ENCODE measurements at places on chromosomes 11 and 22.

DNA sequence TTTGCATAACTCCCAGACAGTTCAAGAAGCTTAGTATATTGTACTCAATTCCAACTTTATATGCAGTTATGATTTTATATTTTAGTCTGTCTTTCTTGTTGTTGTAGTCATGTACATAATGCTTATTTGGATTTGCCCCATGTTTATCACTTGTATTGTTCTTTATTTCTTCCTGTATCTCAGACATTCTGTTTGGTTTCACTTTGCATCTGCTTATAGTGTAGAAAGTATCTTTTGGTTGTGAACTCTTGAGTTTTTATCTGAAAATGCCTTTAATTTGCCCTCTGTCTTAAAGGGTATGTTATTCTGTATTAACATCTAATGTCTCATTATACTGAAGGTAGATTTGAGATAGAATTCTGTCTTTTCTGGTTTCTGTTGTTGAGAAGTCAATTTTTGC, 275.4 kb downstream of the DYNC2H1 start:
- no peak for DNase-seq

GRCh38 chr11:95443386-95443785, 212.4 kb upstream of the SESN3 start:
- DNase-seq: no peak

DNA sequence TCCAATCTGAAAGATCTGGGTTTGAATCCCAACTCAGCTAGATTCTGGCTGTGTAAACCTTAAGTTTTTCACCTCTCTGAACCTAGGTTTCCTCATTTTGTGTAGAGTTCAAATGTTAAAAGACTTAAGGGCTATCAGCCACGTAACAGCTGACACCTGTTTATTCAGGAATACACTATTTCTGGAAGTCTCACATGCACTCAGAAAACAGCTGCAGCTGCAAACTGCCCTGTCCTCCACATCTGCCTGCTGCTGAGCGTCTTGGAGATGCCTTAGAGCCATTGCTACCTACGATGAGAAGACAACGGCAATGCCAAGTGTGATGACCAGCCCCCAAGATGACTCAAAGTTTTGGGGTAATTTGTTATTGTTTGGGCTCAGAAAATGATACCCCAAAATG, 6.7 kb upstream of the TRIM44 start:
- DNase-seq: no peak

- peak; percentile 51 for DNase-seq
Observed at GRCh38 chr22:17781319-17782031, 7.2 kb upstream of the BID start.

Measured in GM04503 (cell line).